ENCODE measurements at places on chromosomes 16 and 17.

DNA sequence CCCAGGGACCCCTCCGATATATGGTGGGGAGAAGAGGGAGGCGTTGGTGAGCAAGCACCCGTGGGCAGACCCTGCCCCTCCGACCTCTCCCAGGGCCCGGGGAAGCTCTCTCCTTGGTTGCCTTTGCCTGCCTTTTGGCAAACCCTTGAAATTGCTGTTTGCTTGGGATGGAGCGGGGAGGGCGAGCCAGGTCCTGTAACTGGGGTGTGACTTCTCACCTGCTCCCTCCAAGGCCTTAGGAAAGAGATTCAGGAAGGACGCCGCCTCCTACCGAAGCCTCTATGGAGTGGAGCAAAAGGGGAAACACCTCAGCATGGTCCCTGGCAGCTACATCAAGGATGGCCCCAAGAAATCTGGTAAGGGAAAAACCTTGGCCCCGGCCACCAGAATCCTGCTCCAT is 4.6 kb downstream of the C16orf78 start:
- DNase-seq, result no peak

DNA sequence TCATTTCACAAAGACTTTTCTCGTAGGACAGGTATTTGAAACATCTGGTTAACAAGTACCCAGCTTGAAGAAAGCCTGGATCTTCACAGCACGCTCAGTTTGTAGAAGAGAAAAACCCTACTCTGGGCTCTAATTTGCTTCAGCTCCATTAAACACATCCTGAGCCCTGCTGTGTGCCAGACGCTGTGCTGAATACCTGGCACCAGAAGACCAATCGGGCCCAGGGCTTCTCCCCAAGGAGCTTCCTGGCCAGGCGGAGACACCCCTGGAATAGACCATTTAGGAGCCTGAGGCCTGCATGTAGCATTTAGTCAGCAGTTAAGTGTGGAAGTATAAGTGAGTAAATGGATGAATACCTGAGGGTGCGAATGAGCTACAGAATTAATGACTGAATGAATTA is 8.9 kb upstream of the ABAT start:
- no peak for DNase-seq

DNA sequence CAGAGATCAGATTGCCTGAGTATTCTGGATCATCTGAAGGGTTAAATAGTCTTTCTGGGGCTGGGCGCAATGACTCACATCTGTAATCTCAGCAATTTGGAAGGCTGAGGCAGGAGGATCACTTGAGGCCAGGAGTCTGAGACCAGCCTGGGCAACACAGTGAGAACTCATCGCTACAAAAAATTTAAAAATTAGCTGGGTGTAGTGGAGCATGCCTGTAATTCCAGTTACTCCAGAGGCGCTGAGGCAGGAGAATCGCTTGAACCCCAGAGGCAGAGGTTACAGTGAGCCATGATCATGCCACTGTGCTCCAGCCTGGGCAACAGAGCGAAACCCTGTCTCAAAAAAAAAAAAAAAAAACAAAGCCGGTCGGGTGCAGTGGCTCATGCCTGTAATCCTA is 15.7 kb downstream of the MVP start:
- no peak for DNase-seq

- DNase-seq, result no peak
These were observed 7.7 kb downstream of the TEPSIN start for GRCh38 chr17:81231121-81231645.

DNA sequence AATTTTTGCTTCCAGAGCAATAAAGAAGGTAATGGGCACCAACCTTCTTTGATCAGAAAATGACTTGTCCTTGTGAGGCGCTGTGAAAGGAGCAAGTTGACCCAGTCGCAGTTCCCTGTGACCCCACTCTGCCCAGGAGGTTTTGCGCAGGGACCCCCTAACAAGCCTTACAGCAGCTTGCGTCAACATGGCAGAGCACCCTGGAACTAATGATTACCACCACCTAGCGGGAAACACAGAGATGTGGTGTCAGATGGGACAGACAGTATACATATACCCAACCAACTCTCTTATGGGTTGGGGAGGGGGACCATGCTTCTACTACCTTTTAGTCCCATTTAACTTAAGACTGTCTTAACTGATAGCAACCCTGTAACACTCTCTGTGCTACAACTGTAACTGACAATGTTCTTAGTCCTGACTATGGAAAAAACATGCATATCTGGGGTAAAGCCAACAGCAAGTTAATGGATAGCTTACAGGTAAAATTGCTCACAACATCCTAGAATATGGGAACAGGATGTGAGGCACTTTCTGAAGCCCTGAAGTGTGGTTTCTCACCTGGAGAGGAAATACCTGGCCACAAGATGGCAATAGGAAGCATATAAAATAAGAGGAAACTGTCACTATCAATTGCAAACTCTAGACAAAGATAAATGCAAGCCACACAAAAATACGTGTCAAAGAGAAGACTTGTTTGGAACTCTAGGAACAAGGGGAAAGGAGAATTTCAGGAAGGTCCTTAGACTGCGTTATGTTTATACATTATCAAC is 3.0 kb downstream of the KARS1 start:
- no peak for DNase-seq

DNA sequence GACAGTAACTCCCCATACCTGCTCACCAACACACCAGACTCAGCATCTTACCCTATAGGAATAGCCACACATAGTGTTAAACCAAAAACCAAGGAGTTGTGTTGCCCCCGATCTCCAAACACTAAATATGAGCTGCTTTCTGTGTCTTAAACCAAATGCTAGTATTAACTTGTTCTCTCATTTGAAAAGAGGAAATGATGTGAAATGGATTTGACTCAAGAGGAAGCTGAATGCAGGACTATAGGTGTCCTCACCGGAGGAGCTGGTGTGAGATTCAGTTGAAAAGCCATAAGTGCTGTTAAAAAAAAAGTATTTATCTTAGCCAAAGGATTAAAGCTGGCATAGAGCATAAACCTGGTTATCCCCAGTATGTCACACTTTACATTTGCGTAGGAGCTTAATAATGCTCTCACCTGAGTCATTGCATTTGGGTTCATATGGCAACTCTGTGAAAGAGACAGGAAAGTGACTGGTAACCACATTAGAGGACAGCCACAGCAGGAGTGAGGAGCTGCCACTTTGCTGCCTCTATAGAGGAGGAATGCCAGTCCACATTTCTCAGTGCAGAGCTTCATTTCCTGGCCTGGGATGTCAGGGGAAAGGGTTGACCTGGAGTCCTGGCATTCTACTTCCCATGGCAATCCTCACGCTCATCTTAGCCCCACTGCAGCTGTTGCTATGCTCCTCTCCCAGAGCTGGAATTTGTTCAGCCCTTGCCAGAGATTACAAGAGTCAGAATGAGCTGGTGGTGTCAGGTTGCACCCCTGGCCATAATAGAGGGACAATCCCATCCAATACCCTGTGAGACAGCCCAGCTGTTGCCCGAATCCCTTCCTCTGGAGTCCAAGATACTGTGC is 143.3 kb upstream of the ANKFN1 start:
- DNase-seq, result no peak

GRCh38 chr16:14263769-14264168 is 192.7 kb downstream of the MRTFB start:
- no peak for DNase-seq

- DNase-seq, result no peak
These were observed 1.3 kb upstream of the HOXB4 start for GRCh38 chr17:48579471-48579759.
